ENCODE measurements at places on chromosomes 1 and 21.

DNA sequence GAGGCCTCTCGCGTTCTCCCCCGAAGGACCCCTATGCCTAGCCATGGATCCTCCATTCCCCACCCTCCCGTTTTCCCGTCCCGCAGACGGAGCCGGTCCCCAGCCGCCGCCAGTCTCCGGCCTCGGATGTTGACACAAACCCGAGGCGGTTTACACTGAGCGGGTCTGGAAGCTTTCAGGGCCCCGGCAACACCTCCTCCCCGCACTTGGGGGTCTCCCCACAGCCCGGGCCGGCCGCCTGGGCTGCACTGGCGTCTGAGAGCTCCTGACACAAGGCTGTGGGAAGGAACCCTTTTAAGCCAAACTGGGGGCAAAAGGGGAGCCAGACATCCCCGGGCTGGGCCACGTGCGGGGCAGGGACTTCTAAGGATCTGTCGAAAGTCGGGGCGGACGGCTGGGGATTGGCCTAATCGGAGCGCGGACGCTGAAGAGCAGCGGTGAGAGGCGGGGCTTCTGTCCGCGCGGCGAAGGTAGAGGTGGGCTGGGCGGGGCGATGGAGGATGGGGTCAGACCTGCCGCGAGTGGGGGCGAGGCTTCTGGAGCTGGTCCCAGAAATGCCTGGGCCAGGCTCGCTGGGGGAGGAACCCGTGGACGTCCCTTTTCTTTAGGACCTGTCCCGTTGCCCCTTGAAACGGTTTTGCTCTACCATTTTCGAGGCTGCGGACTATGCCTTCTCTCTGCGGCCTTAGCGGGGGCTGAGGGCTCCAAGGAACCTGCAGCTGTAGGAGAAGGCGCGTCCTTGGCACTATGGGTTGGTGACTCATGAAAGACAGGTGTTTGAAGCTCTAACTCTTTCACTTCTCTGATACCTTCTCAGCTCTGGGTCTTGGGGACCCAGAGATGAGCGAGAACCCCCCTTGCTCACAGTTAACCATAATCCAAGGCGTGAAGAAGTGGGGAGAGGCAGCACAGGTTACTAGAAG lies 1.2 kb upstream of the HPCAL4 start:
- no peak for DNase-seq

DNA sequence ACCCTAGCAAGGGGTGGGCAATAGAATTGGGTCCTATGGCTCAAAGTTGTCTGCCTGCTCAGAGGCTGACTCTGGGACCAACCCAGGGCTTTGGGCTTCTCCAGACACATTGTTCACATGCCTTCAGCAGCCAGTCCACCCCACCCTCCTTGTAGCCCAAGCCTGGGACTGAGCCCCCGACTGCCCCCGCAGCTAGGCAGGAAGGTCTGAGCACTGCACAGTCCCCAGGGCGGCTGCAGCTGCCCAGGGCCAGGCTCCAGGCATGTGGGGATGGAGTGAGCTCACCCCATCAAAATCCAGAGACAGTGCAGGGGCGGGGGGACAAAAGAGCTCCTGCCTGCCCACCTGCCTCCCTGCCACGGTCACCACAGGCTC lies 35.6 kb downstream of the HSPG2 start:
- DNase-seq: no peak

- no peak for DNase-seq
Observed at GRCh38 chr1:43452789-43453441, 816 bp downstream of the HYI start.

DNA sequence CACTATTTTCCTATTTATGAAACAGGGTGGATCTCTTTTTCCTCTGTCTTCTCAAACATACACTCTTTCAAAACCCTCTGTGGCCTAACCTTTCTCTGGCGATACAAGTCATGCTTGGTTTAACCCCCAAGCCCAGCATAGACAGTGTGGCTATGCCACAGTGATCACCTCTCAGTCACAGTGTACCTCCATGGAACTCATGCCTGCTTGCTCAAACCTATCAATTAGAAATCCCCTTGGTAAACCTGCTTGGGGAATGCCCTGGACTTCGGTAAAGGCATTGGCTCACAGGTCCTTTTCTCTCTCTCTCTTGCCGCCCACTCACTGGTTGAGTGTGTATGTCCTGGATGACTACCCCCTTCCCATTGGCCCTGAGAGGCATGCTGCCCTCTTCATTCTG lies 147.5 kb downstream of the CYYR1 start:
- no peak for DNase-seq

All from RPMI8226 (cell line).